ENCODE measurements at places on chromosomes 16 and 17. TPM values are rescaled to one million over a fixed set of nuclear protein-coding genes. Genes with fewer than 3 reads are reported as not detected.

The WSCD1 gene
- 0.85 TPM for total RNA-seq

The CLEC18A gene
- total RNA-seq = under 0.01 TPM

The TANC2 gene
- 28.5 TPM for total RNA-seq

The YPEL3 gene
- total RNA-seq = 18.3 TPM

The HCFC1R1 gene
- total RNA-seq = 10.4 TPM

The TP53TG3B gene
- total RNA-seq = not detected

The MYH1 gene
- total RNA-seq = not detected

The USP43 gene
- total RNA-seq = not detected

All from regular cardiac myocyte (primary cell).